ENCODE measurements at places on chromosomes 3 and 15.

- peak; percentile 53 for DNase-seq
These were observed 574 bp downstream of the NGRN start for GRCh38 chr15:90266061-90266431.

- DNase-seq: no peak
These were observed 16.3 kb upstream of the SMAD6 start for GRCh38 chr15:66685638-66686150.

DNA sequence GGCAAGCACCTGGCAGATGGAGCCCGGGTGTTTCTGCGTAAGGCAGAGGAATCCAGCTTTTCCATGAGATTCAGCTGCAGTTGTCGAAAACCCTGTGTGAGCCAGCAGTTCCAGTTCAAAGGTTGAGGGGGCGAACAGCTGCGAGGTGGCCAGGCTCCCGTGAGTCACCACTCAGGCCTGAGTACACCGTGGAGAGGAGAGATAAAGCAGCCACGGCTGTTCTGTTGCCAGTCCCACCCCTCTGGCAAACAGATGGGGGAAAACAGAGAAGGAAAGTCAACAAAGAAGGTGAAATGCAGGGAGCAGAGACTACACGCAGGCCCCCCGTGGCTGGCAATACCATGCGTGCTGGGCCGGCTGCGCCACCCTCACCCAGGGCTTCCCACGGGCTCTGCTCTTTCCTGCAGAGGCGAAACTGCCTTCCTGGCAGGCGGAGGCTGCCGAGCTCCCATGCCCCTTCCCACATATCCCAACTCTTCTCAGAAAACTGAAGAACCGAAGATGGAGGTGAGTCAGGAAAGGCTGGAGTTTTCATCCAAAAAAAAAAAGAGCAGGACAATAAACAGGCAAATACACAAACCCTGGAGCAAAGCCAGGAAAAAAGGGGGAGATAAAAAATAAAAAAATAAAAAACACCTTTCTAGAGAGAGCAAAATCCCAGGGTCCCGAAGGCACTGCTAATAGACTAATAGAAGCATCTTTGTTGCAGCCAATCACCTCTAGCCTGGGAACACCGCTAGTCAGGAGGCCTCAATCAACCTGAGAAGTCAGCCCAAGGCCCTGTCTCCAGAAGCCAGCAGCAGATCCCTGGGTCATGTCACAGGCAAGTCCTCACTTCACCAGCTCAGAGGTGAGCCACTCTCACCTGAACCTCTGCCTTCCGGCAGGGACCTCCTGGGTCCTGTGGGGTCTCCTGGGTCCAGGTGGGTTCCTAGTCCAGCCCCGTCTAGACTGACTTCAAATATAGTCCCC, 37.7 kb downstream of the FAM174B start:
- peak; percentile 67 for DNase-seq

DNA sequence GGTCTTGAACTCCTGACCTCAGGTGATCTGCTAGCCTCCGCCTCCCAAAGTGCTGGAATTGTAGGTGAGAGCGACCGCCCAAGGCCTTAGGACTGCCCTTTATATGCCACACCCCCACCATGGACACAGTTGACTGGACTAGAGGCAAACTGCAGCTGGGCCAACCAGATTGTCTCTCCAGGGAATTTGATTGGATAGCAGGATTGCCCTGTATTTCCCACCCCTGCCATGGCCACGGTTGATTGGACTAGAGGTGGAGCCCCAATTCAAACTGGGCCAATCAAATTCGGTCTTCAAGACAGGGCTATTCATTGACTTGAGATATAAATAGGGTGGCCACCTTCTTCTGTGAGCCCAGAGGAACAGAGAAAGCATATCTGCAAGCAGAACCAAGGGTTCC, 6.9 kb upstream of the CLPX start:
- DNase-seq: no peak

- no peak for DNase-seq
These were observed 43.0 kb upstream of the FGF7 start for GRCh38 chr15:49379996-49380395.

- no peak for DNase-seq
These were observed 31.2 kb downstream of the DPH6 start for GRCh38 chr15:35514759-35515158.

DNA sequence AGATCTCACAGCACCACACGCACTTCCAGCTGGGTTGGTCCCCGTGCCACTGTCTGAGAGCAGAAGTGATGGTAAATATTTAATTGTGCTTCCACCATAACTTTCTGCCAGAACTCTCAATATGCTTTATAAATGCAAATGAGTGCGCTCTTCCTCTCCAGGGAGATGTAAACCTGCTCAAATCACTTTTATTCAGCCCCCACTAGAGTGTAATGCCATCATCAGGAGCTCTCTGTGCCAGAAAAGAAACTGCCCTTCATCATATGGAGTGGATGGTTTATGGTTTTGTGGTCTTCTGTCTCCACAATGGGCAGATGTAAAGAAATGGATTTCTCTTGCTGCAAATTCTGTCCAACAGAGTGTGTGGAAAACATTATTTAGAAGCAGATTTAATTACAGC, 127.0 kb downstream of the EPHB1 start:
- DNase-seq: no peak

GRCh38 chr15:80531796-80532195, 127.6 kb downstream of the ARNT2 start:
- no peak for DNase-seq

DNA sequence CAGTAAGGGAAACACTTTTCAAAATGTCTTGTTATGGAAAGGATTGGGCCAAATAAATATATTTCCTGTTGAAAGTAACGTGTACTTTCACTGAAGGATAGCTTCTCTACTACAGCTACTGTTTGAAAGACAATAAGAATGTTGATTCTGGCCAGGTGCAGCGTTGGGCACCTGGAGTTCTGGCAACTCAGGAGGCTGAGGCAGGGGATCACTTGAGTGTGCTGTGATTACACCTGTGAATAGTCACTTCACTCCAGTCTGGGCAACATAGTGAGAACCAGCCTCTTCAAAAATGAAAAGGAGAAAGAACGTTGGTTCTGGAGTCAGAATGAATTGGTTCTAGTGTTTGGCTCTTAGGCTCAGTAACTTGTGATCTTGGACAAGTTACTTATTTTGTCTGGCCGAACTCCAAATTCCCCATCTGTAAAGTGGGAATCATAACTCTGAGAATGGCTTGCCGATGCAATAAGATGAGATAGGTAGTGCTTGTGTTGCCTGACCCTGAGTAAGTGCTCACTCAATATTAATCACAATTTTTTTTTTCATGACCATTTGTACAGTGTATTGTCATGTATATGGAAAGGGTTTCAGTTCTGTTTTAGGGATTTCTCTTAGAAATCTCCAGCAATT, 310.8 kb downstream of the PTPRG start:
- DNase-seq: no peak

- no peak for DNase-seq
These were observed 753 bp downstream of the INAFM2 start for GRCh38 chr15:40323953-40324937.

- no peak for DNase-seq
These were observed 105.1 kb upstream of the TRPM1 start for GRCh38 chr15:31206386-31207181.

DNA sequence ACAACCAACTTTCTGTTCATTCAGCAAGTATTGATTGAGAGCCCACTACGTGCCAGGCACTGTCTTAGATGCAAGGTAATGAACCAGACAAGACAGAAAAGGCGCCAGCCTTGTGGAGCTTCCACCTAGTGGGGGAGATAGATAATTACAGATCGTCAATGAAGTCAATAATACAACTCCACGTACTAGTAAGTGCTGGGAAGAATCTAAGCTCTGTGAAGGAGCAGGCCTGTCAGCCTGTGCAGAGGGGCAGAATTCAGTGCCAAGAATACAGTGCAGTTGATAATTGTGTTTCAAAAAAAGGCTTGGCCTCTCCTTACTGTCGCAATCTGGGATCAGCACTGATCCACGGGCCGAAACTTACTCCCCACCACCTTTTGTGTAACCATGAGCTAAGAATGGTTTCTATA, 186.3 kb downstream of the FEZF2 start:
- no peak for DNase-seq

DNA sequence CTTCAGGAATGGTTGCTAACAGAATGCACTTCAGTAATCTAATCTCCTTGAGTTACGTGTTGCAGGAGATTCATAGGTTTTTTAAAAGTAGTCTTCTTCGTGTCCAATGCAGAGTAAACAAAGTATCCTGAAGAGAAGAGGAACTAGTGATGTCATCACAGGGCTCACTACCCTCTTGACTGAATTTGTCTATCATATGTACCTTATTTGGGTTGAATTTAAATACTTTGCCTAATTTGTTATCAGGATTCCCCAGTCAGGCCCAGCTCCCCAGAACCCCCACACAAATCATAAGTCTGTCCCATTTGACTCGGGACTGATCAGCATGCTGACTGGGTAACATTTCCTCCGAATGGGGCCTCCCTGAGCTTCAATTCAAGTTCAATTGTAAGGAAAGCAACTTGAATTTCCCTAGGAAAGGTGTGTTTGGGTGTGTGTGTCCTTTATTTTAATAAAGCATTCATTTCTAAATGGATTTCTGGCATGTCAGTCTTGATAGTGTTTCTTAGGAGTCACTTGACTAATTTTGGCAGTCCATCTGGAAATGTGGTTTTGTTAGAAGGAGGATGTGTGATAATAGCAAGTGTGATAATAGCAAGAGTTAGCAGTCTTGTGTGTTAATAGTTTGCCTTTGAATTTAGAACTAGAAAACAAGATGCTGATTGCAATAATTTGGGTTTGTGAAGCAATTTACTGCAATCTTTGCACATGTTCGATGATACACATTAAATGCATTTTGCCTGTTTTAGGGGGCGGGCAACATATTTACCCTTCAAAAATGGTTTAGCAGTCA, 21.9 kb downstream of the OXNAD1 start:
- no peak for DNase-seq

DNA sequence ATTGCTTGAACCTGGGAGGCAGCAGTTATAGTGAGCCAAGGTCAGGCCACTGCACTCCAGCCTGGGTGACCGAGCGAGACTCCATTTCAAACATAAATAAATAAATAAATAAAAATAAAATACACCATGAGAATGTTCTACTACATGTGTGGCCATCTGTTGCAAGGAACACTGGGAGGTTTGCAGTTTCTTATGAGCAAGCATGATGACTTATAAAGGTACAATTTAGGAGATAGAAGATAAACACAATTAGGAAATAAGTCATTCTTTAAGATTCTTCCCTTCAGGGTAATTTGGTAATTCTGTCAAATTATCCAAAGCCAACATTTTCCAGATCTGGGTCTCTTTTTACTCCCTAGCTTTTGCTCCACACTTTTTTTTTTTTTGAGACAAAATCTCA, 13.4 kb downstream of the HTR3C start:
- DNase-seq: no peak

GRCh38 chr3:140726066-140726465, 48.2 kb downstream of the TRIM42 start:
- no peak for DNase-seq

DNA sequence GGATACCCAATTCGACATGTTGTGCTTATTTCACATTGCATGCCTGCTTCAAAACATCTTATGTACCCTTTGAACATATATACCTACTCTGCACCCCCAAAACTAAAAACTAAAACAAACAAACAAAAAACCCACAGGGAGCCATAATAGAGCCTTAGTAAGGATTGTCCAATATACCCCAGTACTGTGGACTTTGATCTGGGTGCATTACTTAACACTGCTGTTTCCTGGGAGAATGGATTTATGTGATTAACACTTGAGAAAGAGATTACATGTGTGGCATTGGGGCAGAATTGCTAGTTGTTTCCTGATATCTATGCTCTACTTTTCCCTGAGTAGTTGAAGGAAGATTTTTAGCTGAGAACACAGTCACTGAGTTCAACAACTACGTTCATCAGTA, 583.4 kb upstream of the ROBO1 start:
- DNase-seq: no peak

- no peak for DNase-seq
These were observed 45.8 kb downstream of the ALDH1A2 start for GRCh38 chr15:58019503-58020376.

DNA sequence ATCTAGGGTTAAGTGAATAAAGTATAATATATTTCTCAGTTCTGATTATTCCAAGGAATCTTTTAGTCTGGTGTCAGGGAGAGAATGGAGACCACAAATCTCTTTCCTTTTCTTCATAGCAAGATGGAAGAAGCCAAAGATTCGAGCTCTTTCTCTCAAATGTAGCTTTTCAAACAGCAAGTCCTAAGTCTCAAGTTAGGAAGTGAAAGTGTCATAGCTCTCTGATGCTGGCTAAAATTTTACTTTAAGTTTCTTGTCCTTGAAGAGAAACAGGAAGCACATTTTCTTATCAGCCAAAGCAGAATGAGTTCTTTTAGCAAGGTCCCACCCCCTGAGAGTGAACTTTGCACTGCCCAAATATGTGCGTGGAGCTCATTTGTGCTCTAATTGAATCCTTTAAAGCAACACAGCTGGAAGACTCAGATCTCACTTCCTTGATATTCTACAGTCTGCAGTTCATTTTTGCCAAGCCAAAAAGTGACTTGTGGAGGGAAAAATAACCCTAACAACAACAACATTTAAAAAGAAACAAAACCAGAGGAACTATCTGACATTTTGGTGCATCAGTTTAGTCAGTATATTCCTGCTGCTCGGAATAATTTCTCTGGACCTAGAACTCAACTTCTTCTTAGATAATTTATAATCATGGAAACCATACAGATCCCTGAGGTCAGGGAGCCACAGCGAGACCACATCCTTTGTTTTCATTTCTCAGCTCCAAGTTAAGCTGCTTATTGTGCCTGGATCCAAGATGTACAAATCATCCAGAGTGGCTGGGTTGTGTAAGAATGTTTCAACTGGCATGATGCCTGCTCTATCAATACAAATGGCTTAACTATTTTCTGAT, 238.7 kb upstream of the P2RY1 start:
- peak; percentile 68 for DNase-seq

GRCh38 chr15:89893027-89893426, 767 bp downstream of the AP3S2 start:
- DNase-seq: no peak

DNA sequence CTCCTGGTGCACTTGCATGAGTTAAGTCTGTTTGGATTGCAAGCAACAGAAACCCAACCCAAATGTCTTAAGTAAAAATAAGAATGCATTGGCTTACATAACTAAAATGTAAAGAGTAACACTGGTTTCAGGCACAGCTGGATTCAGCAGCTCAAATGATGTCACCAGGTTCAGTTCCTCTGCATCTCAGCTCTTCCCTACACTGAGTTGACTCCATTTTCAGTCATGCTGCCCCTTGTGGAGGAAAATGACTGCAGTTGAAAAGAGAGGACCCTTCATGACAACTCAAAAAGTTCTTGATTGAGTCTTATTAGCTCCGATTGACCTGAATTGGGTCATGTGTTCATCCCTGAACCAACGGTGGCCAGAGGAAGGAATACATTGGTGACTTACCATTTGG, 138.5 kb upstream of the ABI3BP start:
- DNase-seq: no peak

GRCh38 chr15:80507638-80508316, 103.6 kb downstream of the ARNT2 start:
- no peak for DNase-seq

- no peak for DNase-seq
These were observed 188.3 kb upstream of the EOMES start for GRCh38 chr3:27910456-27910855.

DNA sequence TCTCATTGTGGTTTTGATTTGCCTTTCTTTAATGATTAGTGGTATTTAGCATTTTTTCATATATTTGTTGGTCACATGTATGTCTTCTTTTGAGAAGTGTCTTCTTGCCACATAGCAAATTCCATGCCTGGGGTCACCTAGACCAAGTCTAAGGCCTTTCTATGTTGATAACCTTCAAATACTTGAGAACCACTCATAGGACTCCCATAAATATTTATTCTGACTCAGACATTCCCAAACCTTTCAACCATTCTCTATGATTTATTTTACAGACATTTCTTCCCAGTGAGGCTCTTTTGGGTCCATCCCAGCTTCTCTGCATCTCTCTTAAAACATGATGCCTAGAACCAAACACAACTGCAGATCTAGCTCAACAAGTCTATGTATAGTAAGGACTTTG, 69.2 kb downstream of the ATP8B4 start:
- DNase-seq: no peak

Measured in left colon (tissue), 2 donors.